ENCODE measurements at places on chromosomes 4 and X.
A peak's percentile ranks its signal among the peaks of the same experiment; 100 is the strongest.

- DNase-seq: no peak
These were observed 248.9 kb downstream of the SCFD2 start for GRCh38 chr4:53116954-53117353.

GRCh38 chr4:23068287-23068686 is 375.6 kb downstream of the GBA3 start:
- DNase-seq: no peak

DNA sequence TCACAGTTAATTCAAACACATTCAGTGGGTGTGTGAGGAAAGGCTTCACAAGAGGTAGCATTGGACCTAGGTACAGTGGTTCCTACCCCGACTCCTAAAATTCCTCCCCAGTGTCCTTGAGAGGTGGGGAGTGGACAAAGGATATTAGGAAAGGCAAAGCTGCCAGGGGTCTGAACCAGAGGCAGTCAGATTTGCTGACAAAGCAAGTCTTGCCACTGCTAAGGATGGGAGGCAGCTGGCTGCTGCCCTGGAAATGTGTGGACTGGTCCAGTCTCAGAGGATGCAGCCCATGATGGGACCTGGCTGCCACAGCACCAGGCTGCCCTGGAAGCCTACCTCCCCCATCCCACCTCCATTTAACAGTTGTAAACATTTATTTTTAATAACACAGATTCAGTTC is 4.1 kb upstream of the PHF8 start:
- no peak for DNase-seq

DNA sequence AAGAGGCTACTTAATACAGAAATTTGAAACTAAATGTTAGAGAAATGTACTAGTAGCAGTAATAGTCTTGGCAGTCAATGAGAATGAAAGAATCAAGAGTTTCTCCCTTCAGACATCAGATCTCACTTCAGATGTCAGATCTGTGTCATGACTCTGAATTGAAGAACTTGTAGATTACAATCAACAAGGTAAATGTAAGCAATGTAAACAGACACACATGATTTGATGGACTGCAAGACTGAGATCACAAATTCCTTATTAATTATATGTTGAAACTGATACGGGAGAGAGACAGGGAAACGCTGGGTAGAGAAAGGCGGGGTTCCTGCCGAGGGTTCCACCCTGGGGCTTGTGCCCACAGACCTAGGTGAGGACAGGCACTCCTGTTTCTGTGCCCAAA is 65.5 kb upstream of the HHIP start:
- DNase-seq: no peak

DNA sequence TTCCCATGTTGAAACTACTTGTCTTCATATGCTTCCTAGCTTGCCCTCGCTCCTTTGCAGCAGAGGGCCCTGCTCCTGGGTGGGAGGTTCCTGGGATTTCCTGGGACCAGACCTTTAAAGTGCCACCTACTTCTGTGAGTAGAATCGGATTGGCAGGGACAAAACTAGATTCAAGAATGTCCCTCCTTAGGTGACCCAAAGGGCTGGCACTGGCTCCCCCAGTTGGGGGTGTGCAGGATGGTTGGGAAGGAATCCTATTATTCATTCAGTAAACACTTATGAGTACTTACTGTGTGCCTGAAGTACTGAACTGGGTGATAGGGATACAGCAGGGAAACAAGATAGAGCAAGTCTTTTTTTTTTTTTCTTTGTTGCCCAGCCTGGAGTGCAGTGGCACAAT is 2.6 kb upstream of the KANTR start:
- no peak for DNase-seq

GRCh38 chrX:136622568-136622967 is 25.4 kb upstream of the CD40LG start:
- no peak for DNase-seq

DNA sequence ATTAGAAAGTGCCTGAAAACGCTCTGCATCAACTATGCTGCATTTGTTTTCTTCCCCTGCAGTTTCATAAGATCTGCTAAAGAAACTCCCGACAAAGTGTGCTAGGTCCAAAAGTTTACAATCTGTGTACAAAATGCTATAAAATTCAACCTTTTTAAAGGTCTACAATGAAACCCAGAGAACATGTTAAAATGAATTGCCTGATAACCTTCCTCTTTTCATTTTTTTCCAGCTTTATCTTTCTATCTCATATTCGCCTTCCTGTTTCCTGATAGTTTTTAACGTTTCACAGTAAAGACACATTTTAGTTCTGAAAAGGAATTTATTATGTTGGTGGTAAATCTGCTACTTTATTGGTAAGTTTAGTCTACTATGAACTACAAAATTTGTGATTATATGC is 9.5 kb upstream of the HPGDS start:
- DNase-seq: no peak

DNA sequence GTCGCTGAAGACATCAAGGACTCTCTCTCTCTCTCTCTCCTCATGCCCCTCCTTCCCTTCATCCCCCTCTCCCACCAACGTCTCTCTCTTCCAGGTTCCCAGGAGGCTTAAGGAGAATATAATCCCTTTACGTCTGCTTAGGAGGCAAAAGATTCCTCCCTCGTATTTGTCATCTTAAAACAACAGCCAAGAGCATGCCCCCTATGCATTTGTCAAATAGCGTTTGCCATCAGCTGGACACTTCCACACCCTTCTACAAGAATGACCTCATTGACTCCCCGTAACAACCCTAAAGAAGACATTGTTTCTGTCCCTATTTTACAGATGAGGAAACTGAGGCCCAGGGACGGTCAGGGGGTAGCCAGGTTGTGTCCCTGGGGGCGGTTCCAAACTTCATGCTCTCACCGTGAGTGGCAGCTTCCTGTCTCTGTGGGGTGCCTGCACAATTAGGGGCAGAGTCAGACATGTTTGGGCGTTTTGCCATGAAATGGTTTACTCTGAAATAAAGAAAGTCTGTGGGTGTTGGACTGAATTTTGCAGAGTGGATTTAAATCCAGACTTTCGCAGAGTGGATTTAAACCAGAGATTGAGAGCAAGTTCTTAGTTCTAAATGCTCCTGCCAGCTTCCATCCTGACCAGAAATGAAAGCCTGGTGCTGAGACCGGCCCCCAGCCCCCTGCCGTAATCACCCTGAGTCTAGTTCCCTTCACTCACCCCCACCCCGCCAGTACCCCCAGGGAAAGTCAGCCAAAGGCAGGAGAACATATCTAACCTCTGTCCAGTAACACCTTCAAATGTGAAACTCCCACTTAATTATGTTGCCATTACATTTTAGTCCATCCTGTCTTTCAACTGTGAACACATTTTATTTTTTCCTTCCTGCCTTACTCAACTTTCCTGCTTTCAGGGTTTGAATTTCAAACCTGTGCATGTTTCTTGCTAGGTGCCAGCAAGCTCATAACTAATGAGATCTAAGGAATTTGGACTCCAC is 44.3 kb upstream of the TBL1X start:
- DNase-seq: no peak

DNA sequence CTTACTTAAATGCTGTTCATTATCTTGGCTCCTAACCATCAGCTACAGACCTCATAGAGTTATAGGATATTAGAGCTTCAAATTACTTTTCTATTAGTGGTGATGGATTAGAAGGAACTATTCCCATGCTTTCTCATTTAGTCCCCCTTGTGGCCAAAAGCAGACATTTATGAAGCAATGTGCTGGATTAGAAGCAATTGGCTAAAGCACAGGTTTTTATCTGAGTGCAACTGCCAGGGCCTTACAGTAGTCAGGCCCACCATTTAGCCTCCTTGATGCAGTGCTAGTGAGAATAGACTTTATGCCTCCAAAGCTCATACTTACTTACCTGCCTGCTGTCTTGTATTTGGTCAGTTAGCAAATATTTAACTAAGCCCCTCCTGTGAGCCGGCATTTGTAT is 93.0 kb downstream of the TSPAN7 start:
- no peak for DNase-seq

- no peak for DNase-seq
These were observed 30.5 kb downstream of the NHSL2 start for GRCh38 chrX:71941145-71941544.

GRCh38 chrX:19005909-19006308 is 22.0 kb upstream of the PHKA2 start:
- DNase-seq: no peak

DNA sequence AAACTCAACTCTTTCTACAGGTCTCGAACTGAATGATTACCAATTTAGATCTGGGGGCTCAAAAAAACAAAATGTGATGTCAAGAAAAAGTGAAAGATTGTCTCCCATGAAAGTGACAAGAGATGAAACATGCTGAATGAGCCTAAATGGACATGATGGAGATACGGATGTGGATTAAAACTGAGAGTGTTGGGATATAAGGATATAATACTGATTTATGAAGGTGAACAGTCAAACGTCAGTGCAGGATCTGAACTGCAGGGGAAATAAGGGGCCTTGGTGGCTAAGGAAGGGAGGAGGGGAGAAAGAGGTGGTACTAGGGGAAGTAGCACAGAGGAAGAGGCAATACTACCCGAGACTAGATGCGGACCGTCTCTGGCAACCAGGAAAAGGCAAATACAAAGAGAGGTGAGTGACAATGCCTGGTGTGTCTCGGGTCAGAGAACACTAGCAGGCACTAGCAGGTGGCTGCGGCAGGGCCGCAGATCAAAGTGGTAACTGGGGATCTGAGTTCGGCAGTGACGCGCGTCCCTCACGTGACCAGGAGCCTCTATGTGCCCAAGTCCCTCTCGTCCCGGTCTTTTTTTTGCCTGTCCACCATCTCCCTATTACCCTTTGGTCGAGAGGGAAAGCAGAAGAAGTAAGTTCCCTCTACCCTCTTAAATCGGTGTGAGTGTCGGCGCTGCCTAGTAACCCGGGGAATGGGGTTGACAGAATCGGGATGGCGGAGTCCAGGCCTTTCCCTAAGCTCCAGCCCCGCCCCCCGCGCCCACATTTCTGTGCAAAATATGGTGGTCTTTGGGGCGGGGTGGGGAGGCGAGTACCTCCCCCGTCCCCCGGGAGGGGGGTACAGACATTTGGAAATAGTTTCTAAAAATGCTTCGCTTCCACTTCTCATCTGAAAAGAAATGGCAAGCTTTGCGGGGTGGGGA is at the start of gene TCEAL1:
Gene TCEAL1, plus strand, starts transcription at position 590 of the 932 bp plus-strand sequence. CDS start 942 bp downstream, outside the sequence.
- DNase-seq: peak; percentile 40

- no peak for DNase-seq
These were observed 212.5 kb upstream of the CLNK start for GRCh38 chr4:10897076-10897475.

- no peak for DNase-seq
These were observed 14.3 kb downstream of the EPHA5 start for GRCh38 chr4:65656008-65656407.

Data from NCI-H1436 (cell line).